ENCODE measurements at places on chromosomes 11 and 22.

- no peak for DNase-seq
These were observed 28.0 kb upstream of the KCNJ11 start for GRCh38 chr11:17416492-17416891.

DNA sequence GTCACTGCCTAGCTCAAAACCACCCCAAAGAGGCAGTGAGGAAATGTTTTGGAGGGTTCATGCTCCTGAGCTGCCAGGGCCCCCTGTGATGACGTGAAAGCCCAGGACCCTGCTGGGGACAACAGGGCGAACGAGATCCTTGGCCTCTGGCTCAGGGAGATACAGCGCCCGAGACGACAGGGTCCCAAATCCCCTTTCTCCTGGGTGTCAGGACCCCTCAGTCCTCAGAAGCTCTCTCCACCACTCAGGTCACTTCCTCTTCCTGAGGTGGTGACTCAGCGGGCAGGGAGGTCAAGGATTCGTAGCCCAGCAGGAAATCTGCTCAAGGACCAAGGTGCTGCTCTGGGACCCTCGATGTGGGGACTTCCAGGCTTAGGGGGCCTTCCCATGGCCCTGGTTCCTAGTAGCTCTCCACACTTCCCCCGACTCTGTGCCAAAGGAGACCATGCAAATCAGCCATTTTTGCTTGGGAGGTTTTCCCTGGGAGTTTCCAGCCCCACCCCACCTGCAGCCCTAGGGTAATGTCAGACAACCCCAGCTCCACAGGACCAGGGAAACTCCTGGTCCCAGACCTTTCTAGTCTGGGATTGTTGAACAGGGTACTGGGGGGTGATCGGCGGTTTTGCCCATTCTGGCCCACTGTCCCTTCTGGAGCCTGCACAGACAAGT lies 12.8 kb downstream of the BCL9L start:
- DNase-seq, result no peak

DNA sequence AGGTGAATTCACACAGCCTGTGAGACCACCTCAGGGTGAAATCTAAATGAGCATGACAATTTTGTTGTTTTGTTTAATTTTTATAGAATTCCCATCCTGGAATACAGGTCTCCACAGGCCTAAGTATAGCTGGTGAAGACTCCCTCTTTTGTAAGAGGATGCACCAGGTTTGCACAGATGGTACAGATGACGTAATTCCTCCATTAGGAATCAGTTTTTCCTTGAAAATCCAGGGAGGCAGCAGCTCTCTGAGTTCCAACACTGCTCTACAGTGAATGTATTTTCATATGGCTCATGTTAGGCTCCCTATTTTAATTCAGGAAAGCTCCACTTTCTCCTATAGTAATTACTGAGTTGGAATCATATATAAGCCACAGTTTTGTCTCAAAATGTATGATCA lies 47.2 kb downstream of the USP28 start:
- DNase-seq, result no peak

- no peak for DNase-seq
These were observed 6.4 kb downstream of the HIPK3 start for GRCh38 chr11:33263549-33263948.

GRCh38 chr11:116224889-116225200 lies 547.9 kb downstream of the BUD13 start:
- no peak for DNase-seq

DNA sequence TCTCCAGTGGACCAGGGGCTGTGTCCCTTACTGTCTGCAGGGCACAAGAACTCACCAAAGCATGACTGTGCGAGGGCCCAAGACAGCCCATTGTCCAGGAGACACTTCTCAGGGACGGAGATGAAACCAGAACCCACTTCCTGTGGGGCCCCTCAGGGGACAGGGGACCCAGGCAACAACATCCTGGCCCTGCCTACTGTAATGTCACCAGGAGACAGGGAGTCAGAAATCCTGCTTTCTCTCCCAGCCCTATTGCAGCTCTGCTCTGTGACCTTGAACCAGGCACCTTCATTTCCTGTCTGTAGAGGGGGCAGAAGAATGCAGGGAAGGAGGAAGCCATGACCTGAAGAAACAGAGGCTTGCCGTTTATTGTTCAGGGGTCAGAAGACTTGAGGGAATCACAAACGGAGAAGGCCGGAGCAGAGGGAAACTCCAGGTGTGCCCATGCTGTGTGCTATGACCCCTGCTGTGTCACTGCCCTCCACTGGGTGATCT lies 98.0 kb downstream of the NAT10 start:
- DNase-seq, result no peak

DNA sequence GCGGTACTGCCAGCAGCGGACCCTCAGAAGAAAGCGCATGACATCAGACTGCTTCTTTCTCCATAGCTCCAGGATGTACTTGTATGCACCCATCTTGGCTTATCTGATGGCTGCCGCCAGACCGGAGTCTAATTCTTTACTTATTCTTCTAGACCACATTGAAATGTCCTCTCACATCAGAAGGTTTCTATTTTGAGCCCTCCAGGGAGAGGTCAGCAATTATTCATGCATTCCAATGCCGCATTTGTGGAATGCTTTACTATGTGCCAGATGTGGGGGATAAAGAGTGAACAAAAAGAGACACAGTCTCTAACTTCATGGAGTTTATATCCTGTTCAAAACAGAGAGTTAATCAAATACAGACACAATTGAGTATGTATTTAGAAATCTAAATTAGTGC lies 230.1 kb downstream of the MIAT start:
- no peak for DNase-seq

DNA sequence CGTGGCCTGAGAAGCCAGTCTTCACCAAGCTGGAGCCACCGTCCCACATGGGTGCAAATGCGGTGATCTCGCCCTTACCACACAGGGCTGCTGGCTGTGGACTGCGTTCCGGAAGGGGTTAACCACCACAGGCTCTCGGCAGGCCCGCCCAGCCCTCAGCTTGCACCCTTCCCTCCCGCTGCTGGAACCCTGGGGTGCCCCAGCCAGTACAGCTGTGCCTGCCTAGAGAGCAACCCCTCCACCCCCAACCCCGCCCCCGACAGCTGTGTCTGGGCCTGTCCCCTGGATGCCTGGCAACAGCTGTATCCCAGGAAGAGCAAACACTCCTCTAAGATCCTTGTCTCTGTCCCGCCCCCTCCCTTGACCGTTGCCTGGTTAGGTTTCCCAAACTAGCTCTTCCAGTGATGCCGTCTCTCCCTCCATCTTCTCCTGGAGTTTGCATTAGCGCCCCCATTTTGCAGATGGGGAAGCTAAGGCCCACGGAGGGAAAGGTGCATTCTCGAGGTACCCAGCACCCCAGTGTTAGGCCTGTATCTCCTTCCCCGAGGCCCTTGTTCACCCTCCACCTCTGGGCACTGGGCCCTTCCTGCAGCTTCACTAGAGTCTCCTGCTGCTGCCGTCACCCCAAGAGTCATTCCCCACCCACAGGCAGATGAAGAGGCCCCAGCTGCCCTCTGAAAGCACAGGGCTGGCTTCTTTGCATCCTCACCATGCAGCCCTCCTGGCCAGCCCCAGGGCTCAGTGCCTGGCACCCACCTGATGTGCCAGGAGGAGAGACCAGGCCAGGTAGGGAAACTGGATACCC lies 12.6 kb upstream of the COX8A start:
- DNase-seq, result no peak
